Stimulated activated CD4-positive, alpha-beta T cell treated with anti-CD3 and anti-CD28 coated beads, TNF-alpha, amount 100 ng/mL, for 24 hours (primary cell): ENCODE measurements at places on chromosomes 1 and 21.

GRCh38 chr21:42411891-42412635 is 8.4 kb downstream of the UBASH3A start:
- DNase-seq, result no peak

DNA sequence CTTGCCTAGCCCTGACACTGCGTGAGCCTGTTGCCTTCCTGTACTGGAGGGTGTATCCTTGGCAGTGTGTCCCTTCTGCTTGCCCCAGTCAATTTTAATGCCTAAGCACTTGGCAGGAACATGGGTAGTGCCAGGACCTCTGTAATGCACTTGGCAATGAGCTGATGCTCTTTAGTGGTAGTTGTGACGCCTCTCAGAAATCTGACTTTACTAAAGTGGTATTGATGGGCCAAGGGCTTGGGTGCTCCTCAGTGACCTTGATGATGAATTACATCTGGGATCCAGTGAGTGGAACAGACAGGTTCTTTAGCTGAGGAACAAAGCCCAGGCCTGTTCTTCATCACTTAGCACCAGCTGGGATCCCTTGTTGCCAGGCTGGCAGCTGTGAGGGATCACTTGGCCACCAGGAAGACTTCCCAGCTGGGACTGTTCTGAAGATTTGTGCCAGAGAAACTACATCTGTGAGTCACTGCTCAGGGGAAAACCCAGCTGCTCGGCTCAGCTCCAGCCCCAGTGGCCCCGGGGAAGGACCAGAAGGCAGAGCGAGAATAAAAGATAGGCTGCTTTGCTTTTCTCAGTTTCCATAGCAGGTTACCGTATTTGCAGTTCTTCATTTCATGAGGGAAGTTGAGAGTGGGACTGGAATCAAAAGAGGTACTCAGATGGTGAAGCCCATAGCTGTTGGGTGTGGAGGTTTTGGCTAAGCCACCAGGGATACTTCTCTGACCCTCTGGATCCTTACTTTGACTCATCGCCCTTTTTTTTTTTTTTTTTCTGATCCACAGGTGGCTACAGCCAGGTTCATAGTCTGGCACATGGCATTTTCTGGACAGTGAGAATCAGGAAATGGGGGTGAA is 28.5 kb upstream of the KCNA2 start:
- peak; percentile 49 for DNase-seq

DNA sequence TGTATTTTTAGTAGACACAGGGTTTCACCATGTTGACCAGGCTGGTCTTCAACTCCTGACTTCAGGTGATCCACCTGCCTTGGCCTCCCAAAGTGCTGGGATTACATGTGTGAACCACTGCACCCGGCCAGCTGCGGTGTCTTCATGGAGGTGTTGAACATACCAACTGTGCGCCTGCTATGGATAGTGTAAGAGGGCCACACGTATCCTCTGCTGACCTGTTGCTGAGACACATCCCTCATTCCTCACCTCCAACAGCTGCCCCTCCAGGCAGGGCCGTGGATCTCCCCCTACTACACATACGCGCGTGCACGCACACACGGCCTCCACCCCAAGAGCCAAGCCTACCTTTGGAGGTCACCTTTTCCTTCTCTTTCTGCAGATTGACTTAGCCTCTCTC is 48.0 kb upstream of the PARP1 start:
- no peak for DNase-seq

DNA sequence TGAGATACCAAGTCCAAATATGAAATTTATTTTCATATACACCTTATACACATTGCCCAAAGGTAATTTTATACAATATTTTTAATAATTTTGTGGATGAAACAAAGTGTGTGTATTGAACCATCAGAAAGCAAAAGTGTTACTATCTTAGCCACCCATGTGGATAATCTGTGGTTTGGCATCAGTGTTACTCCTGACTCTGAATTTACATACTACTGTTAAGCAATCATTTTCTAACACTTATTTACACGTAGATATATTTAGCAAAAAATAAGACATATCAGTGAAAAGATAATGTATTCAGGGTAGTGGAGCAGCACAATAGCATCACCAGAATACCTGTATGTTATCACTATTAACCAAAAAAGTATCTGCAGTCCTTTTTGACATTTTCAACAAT is 23.8 kb downstream of the DENND2D start:
- no peak for DNase-seq
